ENCODE measurements at places on chromosomes 5 and 9.

DNA sequence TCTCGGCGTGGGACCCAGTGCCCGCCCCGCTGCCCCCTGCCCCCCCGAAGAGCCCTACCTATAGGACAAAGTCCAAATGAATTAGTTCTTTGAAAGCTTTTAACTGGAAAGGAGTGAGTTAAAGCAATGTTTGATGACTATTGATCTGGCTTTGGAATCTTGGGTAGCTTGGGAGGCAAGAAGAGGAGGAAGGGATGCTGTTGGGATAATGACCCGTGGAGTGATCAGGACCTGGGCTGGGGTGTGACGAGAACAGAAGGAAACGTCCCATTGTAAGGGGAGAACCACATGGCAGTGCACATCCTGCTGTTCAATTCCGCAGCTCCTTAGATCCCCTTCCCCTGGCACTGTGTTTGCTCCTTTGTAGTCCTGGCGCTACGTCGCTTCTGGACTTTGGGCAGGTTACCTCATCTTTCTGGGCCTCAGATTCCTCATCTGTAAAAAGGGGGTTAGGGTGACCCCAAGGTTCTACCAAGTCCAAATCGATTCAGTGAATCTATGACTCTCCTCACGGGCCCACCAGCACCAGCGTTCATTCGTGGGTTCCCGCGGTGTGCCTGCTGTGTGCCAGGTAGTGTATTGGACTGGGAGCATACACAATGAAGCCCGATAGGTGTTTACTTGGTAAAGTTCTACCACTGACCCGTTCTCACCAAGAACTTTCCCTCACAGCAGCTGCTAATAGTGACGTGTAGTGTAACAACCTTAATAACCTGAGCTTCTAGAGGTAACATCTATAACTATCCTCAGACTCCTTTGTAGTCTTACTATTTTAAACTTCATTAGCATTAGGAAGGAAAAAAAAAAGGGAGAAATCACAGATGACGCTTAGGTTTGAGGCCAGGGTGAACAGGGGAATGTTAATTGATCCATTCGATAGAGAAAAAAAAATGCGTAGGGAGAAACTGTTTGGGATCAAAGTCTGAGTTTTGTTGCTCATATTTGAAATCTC lies 1.1 kb upstream of the NADK2 start:
- no peak for DNase-seq

DNA sequence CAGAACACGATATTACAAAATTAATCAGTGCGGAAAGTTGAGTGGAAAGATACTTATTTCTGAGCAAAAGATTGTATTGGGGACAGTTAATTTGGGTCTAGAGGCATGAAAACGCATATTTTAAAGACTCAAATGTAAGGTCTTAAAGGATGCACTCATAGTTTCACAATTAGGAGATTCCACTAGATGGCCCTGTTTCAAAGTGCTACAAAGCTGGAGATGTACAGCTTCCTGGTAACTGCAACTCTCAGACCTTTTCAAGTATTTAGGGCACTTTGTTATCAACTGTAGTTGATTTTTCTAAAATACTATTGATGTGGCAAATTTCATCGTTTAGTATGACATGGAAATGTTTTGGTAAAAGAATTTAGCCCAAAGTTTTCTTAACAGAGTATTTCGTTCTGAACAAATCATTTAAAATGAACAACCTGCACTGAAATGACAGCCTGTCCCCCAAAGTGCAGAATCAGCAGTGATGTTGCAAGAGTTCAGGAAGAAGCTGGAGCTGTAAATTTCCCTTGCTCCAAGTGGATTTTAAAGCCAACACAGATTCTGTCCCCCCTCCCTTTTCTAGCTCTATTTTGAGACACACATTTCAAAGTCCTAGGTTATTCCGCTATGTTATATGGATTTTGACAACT lies 16.2 kb upstream of the NDUFB6 start:
- no peak for DNase-seq

DNA sequence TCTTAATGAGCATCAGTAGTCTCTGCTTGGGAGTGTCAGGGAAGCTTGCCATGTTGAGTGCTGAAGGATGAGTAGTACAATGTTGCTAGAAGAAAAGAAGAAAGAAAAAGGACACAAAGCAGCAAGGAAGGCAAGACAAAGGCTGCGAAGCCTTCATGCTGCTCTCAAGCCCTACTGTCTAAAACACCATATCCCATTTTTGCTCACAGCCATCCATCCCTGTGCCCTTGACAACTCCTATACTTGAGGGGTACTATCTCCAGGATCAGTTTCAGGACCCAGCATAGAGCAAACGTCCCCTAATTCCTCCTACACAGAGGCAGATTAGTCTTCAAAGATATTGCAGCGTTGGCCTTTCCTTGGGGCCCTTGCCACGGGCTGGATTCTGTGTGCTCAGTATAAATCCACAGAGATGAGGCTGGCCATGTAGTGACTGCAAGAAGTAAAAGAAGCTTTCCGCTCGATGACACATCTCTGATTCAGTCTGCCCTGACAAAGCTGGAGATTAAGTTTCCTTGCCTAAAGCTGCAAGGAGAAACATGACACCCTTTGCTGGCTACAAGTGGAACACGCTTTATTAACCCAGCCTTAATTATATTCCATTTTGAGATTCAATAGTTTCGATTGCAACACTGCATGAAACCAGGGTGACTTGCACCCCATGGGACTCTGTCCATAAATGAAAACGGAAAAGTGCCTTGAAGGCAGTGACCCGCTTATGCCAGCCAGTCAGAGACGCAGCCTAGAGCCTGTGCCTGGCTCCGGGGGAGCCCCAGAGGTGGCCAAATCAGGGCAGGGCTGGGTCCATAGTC lies 304.6 kb downstream of the ACTL7B start:
- no peak for DNase-seq

GRCh38 chr5:32942225-32942989 lies 231.3 kb downstream of the NPR3 start:
- peak; percentile 2 for DNase-seq

- DNase-seq, result no peak
These were observed 38.3 kb upstream of the TNFSF8 start for GRCh38 chr9:114968671-114969070.

- no peak for DNase-seq
These were observed 1073.0 kb downstream of the MAT2B start for GRCh38 chr5:164578401-164578800.

DNA sequence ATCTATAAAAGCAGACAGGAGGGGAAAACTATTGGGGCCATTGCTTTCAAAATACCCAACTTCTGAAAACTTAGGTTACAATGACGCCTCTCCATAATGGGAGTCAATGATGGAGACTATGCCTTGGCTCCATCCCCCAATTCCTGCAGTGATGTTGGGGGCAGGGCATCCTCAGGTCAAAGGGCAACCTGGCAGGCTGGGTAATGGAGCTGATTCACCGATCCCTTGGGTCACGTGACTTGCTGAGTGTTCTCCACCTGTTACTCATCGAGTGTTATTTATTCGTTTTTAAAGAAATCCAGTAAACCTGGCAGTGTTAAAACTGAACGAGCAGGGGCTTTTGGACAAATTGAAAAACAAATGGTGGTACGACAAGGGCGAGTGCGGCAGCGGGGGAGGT lies 244.4 kb downstream of the FAM114A2 start:
- no peak for DNase-seq

- DNase-seq, result no peak
These were observed 4.9 kb upstream of the N4BP3 start for GRCh38 chr5:178108446-178108845.

DNA sequence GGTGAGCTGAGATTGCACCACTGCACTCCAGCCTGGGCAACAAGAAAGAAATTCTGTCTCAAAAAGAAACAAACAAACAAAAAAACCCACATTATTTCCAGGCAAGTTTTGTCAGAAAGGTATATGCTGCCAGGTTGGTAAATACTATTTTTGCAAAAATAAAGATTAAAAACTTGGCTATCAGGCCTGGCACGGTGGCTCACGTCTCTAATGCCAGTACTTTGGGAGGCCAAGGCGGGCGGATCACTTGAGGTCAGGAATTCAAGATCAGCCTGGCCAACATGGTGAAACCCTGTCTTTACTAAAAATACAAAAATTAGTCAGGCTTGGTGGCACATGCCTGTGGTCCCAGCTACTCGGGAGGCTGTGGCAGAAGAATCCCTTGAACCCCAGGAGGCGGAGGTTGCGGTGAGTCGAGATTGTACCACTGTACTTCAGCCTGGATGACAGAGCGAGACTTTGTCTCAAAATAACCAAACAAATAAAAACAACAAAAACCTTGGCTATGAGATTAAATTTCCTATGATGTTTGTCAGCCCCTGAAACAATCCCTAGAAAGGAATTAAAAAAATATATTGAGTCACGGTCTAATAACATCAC lies 22.7 kb downstream of the AGXT2 start:
- no peak for DNase-seq

DNA sequence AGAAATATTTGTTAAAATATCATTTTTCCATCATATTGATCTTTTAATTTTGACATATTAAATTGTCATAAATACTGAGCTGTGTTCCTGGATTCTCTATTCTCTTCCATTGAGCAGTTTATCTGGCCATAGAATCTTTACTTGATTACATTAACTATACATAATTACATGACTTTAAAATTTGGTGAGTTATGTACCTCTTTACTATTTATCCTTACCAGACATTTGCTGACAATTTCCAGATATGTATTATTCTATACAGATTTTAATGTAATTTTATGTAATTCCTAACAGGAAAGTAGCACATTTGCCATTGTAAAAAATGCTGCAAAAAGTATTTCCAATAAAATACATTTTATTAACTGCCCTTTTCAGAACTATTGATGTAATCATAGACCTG lies 770.3 kb downstream of the KCTD16 start:
- DNase-seq, result no peak

- DNase-seq, result no peak
These were observed 14.1 kb upstream of the INIP start for GRCh38 chr9:112731971-112732370.

Measured in NCI-H1048 (cell line).